Fibroblast of villous mesenchyme (primary cell): ENCODE measurements at places on chromosomes 11 and 22. TPM values are rescaled to one million over a fixed set of nuclear protein-coding genes. Genes with fewer than 3 reads are reported as not detected.

DNA sequence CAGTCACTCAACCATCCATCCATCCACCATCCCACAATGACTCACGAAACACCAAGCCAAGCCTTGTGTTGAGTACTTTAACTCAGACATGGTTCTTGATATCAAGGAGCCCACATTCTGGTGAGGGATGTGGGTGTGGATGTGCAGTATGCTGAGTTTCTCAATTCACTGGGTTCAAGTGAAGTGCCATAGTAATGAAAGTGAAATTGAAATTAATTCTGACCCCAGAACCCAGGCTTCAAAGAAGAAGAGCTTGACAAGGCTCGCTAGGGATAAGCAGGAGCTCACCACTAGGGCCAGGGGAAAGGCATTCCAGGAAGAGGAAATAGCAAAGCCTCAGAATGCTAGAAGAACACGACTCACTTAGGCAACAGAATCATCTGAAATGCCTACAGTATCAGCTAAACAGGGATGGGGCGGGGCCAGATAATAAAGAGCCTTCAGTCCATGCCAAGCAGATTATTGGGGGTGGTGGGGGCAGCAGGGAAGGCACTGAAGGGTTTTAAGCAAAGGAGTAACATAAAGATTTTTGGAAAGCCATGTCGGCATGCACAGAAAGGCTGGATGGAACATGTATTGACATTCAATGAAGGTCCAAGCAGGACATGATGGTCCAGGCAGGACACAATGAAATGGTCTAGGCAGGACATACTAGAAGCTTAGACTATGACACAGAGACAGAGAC is 37.2 kb downstream of the RTL6 start:
- no peak for DNase-seq

- no peak for DNase-seq
Measured at GRCh38 chr11:125202362-125202880, 37.9 kb downstream of the PKNOX2 start.

DNA sequence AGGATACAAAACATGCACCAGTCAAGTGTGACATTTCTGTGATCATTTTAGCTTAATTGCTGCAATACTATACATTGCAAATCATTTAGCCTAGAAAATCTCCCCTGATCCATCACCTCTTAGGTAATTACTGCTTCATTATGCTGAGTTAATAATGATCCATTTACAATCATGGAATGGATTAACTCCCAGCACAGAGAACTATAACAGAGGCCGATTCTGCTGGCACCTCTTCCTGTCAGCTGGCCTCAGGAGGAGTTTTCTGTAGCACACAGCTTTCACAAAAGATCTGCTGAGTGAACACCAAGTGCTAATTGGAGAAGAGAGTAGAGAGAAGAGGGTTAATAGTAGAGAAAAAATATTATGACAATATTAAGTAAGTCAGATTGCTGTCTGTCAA is 591.8 kb upstream of the KIRREL3 start:
- DNase-seq = no peak

DNA sequence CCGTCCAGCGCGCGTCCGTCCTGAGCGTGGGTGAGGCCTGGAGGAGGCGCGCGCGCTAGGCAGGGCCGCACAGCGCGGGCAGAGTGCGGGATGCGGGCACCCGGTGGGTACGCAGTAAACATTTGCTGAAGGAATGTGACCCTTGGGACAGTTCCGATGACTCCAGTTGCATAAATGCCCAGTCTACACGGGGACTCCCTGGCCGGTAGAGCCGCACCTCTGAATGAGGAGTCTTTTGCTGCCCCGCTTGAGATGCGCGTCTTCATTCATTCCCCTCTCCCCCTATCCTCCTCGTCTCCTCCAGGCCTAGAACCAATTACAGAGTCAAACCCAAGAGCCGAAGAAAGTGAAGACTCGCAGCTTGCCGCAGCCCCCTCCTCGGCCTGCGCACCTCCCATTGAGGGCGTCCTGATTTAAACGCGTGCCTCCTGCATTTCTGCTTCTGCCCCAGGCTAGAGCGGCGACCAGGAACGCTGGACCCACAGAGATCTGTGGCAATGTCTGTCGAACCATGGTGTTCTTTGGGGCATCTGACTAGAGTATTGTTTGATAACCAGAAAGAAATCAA is 729 bp upstream of the CHKB start:
- no peak for DNase-seq

DNA sequence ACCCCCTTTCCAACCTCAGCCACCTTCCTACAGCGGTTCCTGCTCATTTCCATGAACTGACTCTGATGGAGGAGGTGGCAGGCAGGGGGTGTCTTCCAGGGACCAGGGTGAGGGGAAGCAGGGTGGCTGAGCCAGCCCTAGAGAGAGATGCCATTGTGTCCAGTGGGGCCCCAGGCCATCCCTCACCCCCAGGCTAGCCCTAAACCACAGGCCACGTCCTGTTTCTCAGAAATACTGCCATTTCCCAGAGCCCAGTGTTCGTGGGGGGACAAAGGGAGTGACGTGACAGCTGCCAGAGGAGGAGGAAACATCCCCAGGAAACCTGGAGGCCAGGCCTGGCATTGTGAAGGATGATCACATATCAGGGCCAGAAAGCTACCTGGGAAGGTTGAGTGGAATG is 39.5 kb downstream of the CHRDL2 start:
- DNase-seq = no peak

DNA sequence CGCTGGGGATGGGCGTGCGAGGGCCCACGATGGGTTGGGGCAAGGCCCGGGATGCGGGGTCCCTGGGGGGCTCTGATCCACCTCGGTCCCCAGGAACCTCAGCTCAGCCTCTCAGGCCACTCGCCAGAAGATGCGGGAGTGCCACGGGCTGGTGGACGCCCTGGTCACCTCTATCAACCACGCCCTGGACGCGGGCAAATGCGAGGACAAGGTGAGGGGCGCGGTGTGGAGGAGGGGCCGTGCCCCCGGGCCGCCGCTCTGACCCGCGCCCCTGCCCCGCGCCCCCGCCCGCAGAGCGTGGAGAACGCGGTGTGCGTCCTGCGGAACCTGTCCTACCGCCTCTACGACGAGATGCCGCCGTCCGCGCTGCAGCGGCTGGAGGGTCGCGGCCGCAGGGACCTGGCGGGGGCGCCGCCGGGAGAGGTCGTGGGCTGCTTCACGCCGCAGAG is 6.3 kb downstream of the PKP3 start:
- DNase-seq = no peak

DNA sequence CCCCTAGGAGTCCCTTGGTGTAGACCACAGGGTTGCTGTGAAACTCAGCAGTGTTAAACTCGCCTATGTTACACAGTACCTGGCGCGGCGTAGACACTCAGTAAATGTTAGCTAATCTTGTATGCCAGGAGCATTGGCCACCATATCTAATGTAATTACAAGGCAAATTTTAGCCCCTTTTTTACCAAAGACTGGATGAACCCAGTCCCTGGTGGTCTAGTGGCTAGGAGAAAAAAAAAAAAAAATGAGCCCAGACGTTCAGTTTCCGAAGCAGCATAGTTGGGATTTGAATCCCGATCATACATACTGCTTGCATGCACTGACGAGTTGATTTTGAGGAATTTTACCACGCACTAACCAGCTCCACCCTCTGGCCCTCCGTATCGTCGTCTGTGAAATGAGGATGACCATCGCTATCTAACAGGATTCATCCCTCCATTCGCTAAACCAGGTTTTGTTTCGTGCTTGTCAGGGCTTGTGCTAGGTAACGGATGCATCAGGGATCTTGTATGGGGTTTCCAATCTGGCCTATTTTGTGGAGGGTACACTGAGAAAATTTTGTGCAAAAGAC is 688 bp downstream of the PTS start:
- peak; percentile 57 for DNase-seq

DNA sequence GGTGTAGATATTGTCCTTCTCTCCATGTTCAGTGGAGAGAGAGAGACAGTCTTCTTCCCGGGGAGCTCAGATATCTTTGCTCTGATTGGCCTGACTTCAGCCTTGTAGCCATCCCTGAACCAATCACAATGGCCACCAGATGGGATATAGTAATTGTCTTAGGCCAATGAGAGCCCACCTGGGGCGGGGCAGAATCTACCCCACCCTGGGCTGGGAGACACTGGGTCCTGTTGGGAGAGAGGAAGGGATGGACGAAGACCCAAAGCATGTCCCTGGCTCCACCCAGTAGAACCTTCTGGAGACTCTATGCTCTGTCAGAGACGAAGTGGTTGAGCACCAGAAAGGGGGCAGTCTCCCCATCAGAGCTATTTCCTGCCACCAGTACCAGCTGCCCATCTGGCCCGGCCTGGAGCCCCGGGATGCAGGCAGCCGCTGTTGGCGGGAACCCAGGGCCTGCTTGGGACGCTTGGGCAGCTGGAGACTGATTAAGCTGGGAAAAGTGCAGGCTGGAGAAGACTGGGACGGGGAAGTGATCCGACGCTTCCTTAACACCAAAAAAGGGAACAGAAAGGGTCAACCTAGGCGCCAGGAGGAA is 31.6 kb upstream of the CBX7 start:
- peak; percentile 86 for DNase-seq

- DNase-seq = peak; percentile 97
Measured at GRCh38 chr11:12853652-12854296, 155.3 kb upstream of the RASSF10 start.

The GTSE1 gene
- 7.4 and 10.4 TPM in 2 replicates for total RNA-seq

The NDUFV1 gene
- 140 and 178 TPM in 2 replicates for total RNA-seq

The PHOX2A gene
- not detected in 2 replicates for total RNA-seq
